Hematopoietic multipotent progenitor cell treated with erythropoietin and hydrocortisone succinate and interleukin-3 and kit ligand, for 17 days (in vitro differentiated cells): ENCODE measurements at places on chromosomes 6 and 20.

DNA sequence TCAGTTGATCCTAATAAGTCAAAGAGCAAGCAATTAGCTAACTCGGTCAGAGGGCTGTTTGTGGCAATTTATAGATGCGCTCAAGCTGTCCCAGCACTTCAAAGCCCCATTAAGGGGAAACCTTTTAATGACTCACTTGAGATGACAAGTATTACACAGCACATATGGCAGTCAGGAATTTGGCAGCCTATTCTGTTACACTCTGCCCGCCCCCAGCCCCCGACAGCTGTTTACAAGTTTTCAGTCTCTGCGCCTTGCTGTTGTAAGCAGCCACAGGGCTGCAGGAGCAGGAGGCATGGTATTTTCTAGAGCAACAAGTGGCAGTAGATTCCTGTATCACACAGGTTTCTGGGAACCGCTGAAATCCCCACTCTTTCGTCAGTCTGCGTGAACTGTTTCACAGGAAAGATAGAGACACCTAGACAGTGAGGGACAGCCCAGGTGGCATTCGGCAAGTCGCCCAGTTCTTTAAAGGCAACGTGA is 263.0 kb downstream of the FOXC1 start:
- no peak for DNase-seq

- no peak for DNase-seq
Observed at GRCh38 chr6:5412017-5412416, 150.7 kb downstream of the FARS2 start.

DNA sequence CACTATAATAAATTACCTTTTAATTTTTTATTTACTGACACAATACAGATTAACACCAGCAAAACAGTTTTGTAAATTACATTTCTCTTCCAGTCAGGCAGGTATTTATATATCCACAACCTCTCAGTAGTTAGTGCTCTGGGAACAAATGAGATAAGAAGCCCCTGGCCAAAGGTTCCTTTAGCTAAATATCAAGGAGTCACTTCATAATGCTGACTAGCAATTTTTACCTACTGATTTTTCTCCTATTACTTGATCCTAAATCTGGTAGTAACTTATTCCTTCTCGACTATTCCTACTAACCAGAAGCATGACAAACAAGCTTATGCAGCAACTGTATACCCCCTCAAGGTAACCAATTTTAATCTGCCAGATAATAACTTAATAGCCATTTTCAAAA is 46.3 kb downstream of the SEC63 start:
- no peak for DNase-seq

DNA sequence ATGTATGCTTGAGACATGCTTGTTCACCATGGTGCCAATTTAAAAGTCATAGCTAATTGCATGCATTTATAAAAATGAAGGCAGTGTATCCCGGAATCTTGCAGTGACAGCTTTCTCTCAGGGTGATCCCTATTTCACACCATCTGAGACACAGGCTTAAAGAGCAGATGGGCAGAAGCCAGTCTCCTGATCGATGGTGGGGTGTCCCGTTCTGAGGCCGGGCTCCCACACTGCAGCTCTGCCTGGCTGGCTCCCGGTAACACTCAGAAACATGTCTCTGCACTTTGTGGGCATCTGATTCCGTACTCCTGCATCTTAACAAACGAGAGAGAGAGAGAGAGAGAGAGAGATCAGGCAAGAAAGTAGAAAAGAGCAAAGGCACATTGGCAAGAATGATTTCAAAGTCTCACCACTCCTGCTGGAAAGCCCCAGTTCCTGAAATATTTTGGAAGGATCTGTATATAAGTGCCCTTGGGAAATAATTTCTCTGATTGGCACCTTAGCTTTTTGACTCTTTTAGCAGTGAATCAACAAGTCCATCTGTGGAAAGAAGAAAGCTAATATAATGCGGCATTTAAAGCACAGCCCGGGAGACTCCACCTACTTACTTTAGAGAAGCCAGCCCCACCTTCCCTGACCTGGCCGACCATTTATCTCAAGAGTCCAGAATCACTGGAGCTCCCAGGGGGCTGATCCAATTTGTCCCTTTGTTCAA is 36.8 kb upstream of the EXOC2 start:
- DNase-seq, result no peak

GRCh38 chr20:62832951-62833391 is 16.1 kb downstream of the COL9A3 start:
- DNase-seq, result no peak

DNA sequence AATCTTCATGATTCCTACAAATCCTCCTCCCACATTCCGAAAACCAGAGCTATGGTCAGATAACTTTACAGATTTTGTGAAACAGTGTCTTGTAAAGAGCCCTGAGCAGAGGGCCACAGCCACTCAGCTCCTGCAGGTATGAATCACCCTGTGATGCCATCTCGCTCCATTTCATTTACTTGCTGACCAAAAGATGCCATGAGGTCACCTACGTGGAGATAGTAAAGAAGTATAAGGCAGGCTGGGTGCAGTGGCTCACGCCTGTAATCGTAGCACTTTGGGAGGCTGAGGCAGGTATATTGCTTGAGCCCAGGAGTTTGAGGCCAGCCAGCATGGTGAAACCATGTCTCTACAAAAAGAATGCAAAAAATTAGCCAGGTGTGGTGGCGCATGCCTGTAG is 30.9 kb downstream of the STK4 start:
- no peak for DNase-seq

- DNase-seq, result no peak
Observed at GRCh38 chr20:58713801-58714339, 21.3 kb downstream of the NPEPL1 start.

DNA sequence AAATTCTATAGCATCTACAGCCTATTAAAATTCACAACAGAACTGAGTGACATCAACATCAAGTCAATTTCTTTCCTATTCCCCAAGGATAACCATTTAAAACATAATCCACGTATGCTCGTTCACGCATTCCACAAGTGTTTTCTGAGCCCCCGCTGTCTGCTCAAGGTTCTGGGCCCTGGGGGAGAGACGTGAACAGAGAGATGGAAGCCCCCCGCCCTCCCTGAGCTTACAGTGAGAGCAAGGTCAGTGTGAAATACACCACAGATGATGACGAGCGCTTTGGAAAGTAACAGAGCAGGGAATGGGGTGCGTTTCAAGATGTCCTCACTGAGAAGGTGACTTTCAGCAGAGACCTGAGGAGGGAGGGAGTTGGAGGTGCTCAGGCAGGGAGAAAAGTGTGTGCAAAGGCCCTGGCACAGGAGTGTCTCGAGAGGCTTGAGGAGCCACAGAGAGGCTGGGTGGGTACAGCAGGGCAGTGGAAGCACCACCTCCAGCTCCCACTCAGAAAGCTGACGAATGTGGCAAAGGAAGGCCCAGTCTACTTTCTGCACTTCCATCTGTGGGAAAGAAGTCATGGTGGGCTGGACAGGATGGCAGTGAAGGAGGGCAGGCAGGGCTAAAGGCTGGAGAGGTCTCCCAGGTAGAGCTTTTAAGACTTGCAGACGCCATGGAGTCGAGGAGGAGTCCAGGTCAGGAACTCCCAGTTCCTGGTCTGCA is 88.3 kb downstream of the DLL1 start:
- DNase-seq, result no peak

- DNase-seq, result no peak
Observed at GRCh38 chr6:113009682-113010081, 662.6 kb downstream of the RFPL4B start.

- no peak for DNase-seq
Observed at GRCh38 chr6:109963598-109964170, 14.4 kb upstream of the GPR6 start.

DNA sequence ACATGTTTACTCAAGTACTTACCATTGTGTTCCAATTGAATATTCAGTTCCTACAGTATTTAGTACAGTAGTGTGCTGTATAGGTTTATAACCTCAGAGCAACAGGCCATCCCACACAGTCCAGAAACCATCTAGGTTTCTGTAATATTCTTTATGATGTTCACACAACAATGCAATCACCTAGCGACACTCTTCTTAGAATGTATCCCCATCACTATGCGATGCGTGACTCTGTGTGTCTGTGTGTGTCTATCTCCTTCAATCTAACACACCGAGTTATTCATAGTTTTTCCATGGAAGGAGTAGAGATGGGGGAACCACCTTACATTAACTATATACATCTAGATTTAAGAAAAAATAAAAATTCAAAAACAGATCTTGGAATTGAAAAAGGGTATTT is 161.7 kb downstream of the INSM1 start:
- DNase-seq, result no peak

GRCh38 chr6:45706319-45706718 is 309.3 kb downstream of the CLIC5 start:
- no peak for DNase-seq

GRCh38 chr20:36153736-36154699 is 522 bp upstream of the EPB41L1 start:
- no peak for DNase-seq

- peak; percentile 82 for DNase-seq
Observed at GRCh38 chr6:39228992-39229767, at the start of gene KCNK5. Gene KCNK5, minus strand, starts transcription at chr6:39229475. Its CDS starts 364 bp downstream, at chr6:39229111.

- DNase-seq, result no peak
Observed at GRCh38 chr20:6999381-6999780, 231.9 kb downstream of the BMP2 start.

- DNase-seq, result no peak
Observed at GRCh38 chr6:150765067-150765764, 100.3 kb upstream of the MTHFD1L start.

- DNase-seq, result no peak
Observed at GRCh38 chr6:118485601-118486550, 62.2 kb upstream of the PLN start.

GRCh38 chr20:34573541-34574300 is 15.2 kb downstream of the MAP1LC3A start:
- DNase-seq, result no peak

DNA sequence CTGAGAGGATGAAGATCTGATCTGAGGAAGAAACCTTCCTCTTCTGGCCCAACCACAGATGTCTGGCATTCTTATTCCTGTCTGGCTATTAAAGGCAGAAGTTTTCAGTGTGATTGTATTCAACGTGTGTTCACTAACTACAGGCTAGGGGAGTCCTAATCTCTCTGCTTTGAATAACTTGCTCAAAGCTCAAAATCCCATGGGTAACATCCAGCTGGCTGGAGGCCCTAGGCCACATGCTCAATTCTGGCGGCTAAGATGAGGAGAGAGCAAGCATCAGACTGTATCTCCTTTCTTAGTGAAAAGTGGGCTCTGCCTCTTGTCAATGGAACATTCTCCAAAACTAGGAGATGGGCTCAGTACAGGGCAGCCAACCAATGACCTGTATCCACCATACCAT is 478.0 kb downstream of the KIF16B start:
- DNase-seq, result no peak

DNA sequence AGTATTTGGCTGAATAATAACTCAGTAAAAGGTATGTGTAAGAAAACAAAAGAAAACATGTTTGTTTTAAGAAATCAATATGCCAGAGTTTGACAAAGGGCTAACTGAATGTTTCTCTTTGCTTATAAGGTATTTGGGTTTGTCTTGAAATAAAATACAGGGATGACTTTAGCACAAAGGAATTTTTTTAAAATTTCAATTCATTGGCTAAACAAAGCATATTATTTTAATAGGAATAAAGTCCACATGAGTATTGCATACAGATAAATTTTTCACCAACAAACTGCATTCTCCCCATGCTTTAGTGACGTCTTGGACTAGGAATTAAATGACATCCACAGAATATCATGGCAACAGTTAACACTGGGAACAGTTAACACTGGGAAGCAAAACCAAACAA is 480.0 kb upstream of the JAG1 start:
- DNase-seq, result no peak

DNA sequence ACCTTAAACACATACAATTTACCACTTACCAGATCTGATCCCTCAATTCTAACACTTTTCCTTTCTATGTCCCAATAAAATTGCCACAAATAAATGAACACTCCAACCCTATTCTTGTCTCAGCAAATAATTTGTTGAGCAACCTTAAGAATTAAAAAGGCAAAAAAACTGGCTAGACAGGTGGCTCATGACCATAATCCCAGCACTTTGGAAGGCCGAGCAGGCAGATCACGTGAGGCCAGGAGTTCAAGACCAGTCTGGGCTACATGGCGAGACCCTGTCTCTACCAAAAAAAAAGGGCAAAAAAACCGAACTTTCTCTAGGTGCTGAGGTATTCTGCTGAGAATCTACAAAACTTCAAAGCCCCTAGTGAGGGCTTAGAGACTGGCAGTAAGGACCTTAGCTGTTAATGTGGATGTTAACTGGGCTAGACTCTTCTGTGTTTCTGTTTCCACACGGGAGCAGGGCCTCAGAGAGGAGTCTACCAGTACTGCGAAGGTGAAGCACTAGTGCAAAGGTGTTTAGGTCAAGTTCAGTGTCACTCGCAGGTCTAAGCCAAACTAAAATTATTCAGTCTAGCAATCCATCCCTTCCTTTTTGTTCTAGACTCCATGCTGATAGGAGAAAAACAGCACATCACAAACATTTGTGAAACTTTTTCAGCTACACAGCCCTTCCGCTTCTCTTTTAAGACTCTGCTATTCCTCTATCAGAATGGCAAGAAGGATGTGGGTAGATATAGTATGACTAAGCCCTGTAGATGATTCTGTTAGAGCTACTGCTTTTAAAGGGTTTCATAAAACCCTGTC is 2.6 kb downstream of the FASTKD5 start:
- no peak for DNase-seq

- no peak for DNase-seq
Observed at GRCh38 chr6:165647041-165647440, 16.0 kb downstream of the PDE10A start.

DNA sequence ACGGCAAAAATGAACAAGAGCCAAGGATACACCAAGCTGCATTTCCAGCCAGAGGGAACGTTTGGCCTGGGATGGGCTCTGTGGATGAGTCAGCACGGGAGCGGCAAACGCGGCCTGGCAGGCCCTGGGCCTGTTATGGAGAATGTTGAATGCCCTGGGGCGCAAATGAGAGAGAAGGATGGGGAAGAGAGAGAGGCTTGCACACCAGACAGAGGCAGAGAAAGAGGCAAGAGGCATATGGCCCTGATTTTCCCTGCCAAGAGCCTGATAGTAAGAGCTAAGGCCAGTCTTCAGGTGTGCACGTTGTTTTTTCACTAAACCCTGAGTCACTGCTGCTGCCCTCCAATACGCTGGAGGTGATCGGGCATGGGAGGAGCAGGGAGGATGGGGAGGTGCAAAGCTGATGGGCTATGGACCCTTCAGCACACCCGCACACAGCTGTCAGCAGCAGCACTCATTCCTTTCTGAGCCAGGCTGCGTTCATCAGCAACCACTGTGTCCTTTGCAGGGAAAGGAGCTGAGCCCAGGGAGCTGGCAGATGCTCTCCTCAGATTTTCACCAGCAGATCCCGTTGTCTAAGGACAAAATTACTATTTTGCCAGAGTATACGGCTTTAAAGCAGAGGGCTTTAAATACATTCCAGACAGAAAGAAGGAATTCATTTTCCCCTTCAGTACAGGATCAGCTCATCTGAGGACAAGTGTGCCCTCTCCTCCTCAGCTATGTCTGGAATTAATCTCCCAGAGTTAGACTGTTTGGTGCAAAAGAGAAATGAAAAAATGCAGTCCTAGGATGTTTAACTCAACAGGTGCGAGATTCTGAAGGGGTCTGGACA is 61.7 kb upstream of the SLC22A23 start:
- no peak for DNase-seq

DNA sequence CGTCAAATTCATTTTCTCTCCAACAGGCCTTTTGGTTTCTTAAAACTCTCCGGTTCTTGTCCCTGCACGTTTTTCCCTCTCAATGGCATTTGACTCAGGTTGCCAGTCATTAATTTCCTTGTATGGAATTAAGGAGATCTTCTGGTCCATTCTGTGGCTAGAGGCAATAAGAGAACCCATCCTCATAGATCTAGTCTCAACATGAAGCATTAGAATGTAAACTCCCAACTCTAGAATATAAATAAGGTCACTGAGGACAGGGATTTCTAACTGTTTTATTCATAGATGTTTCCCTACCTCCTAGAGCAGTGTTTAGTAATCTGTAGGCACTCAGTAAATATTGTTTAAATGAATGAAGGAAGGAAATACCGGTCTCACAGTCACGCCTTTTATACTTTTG is 185.2 kb upstream of the FLRT3 start:
- DNase-seq, result no peak
